ENCODE measurements at places on chromosomes 4 and X.

- DNase-seq, result no peak
Observed at GRCh38 chr4:188839704-188840103, 700.5 kb downstream of the TRIML1 start.

DNA sequence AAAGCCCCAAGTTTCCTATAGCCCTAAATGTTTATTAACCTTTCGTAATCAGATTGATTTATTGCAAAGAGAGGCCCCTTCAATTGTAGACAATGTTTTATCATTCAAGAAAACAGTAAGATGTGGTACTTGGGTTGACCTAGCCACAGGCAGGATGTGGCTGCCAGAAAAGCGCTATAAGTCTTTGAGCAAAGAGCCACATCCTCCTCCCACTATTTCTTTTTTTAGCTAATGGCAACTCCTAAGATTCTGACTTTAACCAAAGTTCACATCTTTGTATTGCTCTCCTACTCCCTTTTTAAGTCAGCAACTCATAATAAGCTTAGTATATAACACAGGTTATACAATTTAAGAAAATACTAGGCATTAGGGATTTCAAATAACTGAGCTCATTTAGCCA, 70.7 kb upstream of the PPP3CA start:
- DNase-seq, result no peak

- no peak for DNase-seq
Observed at GRCh38 chr4:117154251-117154650, 68.9 kb upstream of the TRAM1L1 start.

GRCh38 chr4:86032476-86033022, 327.3 kb downstream of the MAPK10 start:
- DNase-seq, result no peak

DNA sequence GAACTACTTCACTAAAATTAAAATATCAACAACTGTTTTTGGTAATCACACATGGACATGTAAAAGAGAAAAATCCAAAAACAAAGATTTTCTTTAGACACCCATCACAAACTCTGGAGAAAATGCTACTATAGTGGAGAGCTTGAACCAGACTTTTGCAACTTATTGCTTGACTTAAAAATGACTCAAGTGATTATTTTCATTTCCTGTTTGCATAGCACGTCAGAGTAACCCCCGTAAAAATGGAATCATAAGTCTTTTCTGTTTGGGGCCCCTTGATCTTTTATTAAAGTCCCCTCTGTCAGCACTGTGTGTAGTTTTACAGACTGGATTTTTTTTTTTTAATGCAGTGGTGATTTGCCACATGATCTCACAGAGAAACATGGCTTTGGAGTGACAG, 79.5 kb downstream of the PRKG2 start:
- DNase-seq, result no peak

GRCh38 chrX:115535844-115536243, 25.1 kb upstream of the PLS3 start:
- no peak for DNase-seq

- no peak for DNase-seq
Observed at GRCh38 chr4:113758372-113758771, 3.2 kb downstream of the CAMK2D start.

GRCh38 chr4:168981460-168981859, 28.6 kb downstream of the CBR4 start:
- DNase-seq, result no peak

GRCh38 chr4:183988874-183989273, 83.8 kb downstream of the STOX2 start:
- DNase-seq, result no peak

GRCh38 chrX:47690175-47690574, 31.2 kb upstream of the UXT start:
- no peak for DNase-seq

GRCh38 chr4:63583561-63583960, 825.7 kb downstream of the TECRL start:
- no peak for DNase-seq

GRCh38 chr4:76525751-76526150, 90.7 kb downstream of the SHROOM3 start:
- no peak for DNase-seq

GRCh38 chrX:71669492-71669891, 2.1 kb downstream of the LOC101059915 start:
- no peak for DNase-seq

GRCh38 chr4:100284129-100284880, 94.0 kb upstream of the DDIT4L start:
- DNase-seq, result no peak

DNA sequence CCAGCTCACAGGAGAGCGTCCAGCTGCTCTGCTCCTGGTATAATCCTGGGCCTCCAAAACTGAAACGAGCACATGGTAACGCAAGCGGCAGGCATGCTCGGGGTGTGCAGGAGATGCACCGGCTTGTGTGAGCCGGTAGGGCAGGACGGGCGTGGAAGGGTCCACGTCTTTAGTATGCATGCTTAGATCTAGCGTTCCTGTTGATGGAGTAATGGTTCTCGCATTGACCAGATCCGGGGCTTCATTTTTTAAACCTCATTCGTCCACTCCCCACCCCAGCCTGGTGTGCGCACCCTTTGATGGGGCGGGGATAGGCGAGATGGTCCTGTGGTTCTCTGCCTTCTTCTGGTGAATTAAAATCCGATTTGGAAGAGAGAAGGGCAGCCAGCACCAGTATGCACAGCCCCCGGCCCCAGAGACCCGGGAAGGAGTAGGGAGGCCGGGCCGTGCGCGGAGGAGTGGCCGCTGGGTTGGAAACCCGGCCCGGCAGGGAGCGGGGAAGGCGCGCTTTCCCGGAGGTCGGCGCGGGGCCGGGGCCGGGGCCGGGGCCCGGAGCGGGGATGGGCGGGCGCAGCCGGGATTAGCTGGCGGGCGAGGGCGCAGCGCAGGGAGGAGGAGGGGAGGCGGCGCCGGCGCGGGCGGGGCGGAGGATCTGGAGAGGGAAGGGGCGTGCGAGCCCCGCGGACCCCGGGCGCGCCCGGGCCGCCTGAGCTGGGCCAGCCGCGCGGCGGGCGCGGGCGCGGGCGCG, 39.9 kb downstream of the FAM149A start:
- DNase-seq, result no peak

DNA sequence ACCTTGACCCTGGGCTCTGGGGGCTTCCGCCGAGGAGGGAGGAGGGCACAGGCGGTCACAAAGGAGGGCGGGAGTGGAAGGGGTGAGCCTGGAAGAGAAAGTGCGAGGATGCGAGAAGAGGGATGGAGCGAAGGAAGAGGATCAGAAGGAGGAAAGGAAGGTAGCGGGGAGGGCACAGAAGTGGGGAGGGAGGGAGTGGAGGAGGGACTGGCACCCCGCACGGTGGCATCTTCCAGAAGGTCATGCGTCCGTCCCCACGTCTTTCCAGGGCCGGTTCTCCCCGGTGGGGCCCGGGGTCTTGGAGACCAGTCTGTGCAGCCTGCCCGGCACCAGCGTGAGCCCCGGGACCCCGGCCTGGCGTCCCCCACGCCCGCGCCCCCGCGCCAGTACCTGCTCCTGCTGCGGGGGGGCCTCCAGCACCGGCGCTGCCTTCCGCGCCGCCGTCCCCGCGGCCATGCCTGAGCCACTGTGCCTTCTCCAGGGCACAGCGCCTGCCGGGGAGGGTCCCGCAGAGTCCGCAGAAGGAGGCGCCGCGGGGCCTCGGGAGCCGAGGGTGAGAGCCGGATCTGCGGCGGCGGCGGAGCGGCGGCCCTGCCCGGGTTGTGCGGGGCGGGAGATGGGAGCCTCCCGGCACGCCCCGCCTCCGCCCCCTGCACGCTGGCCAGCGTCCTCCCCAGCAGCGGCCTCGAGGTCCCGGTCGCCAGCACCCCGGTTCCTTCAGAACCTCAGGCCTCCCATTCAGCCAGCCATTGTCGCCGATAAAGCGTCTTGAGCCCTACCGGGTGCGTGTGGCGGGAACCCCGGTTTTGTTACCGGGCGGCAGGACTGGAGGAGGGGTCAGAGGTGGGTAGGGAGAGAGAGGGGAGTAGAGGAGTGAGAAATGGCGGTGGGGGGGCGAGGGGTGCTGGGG, at the start of gene RNF175:
Gene RNF175, minus strand, starts transcription at position 618 of the 910 bp plus-strand sequence. Its CDS starts 162 bp downstream, at position 456.
- no peak for DNase-seq

DNA sequence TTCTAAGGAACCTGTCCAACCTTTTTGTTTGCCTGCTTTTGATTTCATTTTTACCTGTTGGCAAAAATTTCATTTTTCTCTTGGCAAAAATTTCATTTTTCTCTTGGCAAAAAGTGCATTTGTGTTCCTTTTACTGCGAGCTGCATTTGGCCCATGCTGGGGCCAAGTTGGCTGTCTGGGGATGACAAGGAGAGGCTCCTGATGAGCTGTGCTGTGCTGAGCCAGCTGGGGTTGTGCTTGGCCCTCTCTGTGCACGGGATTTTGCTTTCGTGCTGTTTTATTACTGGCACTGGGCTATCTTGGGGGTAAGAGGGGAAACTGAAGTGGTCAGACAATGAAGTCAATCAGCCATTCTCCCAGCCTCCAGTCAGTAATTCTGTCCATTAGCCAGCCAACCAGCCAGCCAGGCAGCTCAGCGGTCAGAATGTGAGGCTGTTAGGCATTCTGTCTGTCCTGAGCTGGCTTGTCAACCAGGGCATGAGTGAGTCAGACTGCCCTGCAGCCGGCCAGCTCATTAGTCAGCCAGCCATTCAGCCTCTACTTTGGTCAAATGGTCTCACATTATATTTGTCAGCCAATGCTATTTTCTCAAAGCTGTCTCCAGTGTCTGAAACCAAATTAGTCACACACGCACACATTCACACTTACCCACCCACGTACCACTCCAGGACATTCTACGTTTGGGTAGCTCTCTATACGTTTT, 56.9 kb upstream of the PRPS1 start:
- DNase-seq, result no peak

GRCh38 chrX:65508851-65509250, 25.7 kb downstream of the LAS1L start:
- no peak for DNase-seq

DNA sequence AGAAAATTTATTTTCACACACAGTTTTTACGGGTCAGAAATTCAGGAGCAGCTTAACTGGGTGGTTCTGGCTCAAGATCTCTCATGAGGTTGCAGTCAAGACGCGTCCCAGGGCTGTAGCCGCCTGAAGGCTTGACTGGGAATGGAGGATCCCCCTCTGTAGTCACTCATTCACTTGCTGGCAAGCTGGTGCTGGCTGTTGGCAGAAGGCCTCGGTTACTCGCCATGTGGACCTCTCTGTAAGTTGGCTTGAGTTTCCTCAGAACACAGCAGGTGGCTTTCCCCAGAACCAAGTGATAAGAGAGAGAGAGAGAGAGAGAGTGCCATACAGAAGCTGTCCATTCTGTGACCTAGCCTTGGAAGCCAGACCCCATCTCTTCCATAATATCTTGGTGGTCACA, 132.8 kb downstream of the DCLK2 start:
- DNase-seq, result no peak

- no peak for DNase-seq
Observed at GRCh38 chrX:97168646-97169045, 284.9 kb downstream of the RPA4 start.

- no peak for DNase-seq
Observed at GRCh38 chr4:138222046-138222445, 20.1 kb downstream of the SLC7A11 start.

DNA sequence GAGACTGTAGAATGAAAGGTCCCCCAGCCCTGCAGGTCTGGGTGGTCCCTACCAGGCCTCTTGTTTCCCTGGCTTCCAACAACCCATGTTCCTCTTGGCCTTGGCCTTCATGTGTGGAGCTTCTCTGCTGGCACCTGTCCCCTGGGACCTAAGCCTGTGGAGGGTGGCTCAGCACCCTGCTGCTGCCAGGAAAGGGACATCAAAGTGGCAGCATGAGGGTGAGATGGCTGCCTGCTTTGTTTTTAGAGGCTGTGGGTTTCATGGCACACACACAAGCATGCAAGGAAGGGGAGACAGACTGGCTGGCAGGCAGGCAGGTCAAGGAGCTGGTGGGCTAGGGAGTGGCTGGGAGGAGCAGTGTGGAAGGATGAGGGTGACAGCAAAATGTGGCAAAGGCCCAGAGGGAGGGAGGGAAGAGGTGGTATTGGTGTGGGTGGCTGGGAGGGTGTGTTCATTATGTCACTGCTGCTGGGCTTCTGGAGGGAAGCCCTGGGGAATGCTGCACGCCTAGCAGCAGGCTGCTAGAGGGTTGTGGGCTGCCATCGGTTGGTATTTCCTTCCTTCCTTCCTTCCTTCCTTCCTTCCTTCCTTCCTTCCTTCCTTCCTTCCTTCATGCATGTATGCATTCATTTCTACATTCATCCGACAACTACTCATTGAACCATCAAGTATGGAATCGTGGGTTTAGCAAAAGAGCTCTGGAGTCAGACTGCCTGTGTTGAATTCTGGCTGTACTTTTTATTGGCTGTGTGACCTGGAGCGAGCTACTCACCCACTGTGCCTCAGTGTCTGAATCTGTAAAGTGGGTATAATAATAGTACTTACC, 128.7 kb upstream of the PJA1 start:
- DNase-seq, result no peak

GRCh38 chr4:166842795-166843261, 391.5 kb downstream of the SPOCK3 start:
- DNase-seq, result no peak

GRCh38 chr4:155143512-155143911, 64.9 kb upstream of the NPY2R start:
- no peak for DNase-seq

- no peak for DNase-seq
Observed at GRCh38 chr4:7309636-7310390, 117.5 kb downstream of the SORCS2 start.

DNA sequence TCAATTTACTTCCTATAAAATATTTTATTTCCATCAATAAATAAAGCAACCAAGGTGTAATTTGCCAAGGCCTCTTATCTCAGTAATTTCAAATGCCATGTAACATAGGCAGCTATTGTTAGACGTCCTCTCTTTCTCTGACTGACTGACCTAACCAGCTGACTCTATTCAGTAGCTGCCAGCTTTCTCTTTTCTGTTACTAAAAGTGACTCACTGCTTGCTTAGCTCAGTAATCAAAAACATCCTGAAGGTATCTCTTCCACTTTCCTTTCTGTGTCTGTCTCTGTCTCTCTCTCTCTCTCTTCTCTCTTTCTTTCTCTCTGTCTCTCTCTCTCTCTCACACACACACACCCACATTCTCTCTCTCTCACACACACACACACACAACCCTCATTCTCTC, 134.2 kb downstream of the SPOCK3 start:
- DNase-seq, result no peak

DNA sequence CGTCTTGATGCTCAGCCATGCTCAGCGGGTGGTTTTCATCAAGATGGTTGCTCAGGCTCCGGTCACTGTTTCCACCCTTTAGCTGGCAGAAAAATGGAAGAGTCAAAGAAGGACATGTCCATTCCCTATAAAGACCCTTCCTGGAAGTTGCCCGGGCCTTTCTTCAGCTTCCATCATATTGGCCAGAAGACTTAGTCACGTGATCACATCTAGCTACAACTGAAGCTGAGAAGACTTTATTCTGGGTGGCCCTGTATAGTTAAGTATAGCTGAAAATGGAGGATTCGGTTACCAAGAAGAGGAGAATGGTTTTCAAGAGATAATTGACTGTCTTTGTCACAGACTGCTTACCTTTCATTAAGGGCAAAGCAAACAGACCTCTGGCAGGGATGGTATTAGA, 296.7 kb upstream of the CASK start:
- DNase-seq, result no peak
